Islet precursor cell (in vitro differentiated cells): ENCODE measurements at places on chromosomes 7 and 10.

DNA sequence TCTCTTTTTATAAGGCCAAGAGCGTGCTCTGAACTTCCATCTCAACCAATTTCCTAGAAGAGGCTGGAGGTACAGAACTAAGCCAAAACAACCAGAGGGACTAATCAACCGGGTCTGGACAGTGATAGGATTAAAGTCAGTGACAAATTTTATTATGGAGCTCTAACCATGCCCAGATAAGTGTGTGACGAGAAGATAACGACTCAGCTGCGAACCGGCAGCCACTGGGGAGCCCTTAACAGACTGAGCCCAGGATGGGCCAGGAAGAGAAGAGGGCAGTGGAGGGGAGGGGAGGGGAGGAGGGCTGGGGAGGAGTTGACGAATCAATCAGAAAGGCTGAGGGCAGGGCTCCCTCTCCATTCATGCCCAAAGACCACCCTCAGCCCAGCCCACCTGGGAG, 119.9 kb downstream of the PLXNA4 start:
- DNase-seq, result no peak

GRCh38 chr10:112208292-112208691, 24.7 kb upstream of the GPAM start:
- DNase-seq, result no peak

- DNase-seq, result peak; percentile 72
These were observed 552 bp downstream of the IL15RA start for GRCh38 chr10:5976512-5977470.

DNA sequence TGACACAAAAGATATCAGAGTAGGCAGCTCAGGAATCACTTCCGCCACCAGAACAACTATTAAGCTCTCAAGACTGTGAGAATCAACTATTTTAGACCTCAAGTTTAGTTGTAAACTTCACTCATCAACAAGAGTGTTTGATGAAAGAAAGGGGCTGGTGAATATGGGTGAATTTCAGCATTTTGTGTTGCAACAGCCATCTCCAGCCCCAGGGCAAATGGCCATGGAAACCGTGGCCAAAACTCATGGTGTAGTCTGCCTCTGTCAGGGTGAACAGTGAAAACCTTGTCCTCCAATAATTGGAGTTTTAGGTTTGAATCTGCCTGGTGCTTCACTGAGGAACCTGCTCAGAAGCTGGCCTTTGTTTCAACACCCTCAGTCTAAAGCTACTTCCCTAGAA, 60.0 kb downstream of the POLR1F start:
- peak; percentile 87 for DNase-seq

DNA sequence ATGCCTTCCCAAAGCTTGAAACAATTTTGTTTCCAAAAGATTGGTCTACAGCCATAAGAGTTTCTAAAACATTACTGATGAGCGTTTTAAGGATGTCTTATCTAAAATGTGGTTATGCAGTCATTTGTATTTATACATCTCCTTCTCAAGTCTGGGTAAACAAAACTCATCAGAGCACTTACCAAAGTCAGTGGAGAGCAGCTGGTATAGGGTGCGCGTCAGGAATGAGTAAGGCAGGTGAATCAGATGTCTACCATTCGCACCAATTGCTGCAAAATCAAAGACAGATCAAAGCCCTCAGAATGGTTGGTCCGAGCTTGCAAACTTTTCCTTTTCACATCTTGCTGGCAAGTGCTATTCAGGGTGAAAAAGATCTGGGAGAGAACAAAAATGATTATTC, 65.6 kb upstream of the FAM171A1 start:
- DNase-seq, result no peak

DNA sequence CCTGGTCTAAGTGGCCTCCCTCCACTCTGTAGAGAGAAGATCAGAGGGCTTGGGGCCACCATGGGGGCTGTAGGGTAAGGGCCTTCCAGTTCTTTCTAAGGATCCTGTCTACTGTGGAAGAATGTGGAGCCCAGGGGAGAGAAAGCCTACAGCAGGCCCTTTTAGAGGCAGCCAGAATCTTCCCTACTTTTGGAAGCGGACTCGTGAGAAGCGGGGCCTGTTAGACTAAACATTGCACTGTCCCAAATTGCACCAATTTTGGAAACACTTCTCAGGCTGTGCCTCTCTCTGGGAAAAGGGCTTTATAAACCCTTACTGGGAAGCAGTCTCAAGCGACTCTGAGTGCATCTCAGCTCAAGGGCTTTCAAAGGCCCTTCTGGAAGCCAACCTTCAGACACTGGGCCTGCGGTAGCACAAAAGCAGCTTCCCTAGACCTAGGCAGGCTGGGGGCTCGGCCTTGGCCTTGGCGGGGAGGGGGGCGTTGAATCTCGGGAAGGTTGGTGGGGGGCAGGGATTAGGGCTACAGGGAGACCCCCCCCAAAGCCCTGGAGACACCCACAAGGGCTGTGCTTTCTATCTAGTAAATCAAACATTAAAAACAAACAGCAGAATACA, 298.1 kb downstream of the GFRA1 start:
- peak; percentile 38 for DNase-seq

GRCh38 chr7:152369518-152369917, 66.3 kb downstream of the KMT2C start:
- DNase-seq, result no peak

DNA sequence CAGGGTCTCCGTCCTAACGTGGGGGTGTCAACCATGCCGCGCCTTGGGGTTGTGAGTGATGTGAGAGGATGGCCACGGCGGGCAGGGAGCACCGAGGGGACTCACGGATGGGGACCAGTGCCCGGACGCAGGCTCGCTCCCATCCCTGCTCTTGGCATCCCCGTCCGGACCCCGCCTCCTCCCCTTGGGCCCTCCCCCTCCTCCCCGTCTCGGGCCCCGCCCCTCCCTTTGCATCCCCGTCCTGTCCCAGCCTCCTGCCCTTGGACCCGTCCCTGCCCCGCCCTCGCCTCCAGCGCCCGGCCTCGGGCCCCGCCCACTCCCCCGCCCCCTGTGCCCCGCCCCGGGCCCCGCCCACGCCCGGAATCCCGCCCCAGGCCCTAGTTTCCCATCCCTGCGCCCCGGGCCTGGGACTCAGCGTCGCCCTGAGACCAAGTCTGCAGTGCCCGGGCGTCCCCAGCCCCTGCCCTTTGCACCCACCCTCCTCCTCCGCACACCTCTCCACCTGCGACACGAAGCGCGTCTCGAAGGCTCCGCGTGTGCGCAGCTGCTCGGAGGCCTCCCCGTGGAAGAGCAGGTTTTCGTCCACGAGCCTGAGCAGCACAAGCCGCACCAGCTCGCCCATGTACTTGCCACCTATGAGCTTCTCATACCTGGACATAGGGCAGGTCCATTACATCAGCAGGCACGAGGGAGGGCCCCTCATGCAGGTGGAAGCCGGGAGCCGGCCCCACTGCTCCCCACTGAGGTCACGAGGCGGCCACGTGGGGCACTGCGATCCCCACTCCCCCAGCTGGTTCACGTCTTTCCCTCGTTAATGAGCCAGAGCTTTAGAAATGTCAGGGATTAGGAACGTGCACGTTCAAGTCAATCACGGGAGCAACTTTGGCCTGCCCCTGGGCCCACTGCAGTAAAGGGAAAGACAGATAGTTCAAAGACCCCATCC, 5.1 kb upstream of the MYL7 start:
- DNase-seq, result peak; percentile 86

GRCh38 chr7:89761173-89761572, 393.1 kb upstream of the STEAP1 start:
- DNase-seq, result no peak

DNA sequence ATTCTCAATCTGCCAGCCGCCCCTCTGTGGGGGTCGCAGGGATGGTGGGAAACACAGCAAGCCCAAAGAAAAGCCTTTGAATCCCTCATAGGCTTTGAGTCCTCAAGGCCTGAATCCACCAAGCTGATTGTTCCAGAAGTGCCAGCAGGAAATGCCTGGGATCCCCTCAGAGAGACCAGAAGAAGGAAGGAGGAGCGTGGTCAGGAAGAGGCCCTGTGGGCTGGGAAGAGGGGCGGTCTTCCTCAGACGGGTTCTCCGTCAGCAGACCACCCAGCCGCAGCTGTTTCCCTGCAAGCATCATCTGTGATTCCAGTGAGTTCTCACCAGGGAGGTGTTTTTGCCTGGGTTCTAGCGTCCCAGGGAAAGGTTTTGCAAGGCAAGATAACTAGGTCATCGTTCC, 190.0 kb upstream of the KLF6 start:
- no peak for DNase-seq

DNA sequence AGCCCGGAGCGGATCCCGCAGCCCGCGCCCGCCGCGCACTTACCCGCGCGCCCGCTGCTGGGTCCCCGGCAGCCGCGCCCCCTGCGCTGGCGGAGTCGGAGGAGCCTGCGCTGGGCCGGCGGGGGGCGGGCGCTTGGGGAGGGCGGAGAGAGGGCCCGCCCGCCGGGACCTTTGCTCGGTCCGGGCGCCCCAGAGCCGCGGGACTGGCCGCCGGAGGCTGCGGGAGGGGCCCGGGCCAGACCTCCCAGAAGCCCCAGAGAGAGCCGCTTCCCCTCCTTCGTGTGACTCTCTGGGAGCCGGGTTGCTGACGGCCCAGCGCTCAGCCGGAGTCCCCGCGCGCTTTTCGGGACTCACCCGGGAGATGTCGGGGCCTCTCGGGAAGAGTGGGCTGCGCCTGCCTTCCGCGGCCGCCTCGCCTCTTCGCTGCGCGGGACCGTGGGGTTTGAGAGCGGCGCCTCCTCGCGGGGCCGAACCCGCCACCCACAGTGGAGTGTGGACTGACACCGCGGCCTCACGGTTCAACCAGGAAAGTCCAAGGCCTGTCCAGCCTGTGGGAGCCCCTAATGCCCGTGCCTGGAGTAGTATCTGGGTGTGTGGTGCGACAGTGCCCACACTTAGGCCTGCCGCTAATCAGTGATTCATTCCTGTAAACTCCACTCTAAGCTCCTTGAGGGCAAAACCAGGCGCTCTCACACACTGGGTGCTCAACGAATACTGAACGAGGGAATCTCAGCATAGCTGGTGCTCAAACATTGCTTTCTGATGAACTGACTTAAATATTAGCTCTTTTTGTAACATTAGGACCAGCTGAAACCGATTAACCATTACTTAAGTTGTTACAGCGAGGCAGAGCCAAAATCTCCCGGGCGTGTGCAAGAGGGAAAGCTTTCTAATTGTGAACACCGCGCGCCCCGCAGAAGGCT, at the start of gene GSDME:
Gene GSDME (minus strand): TSS at position 112 of the 923 bp plus-strand sequence. CDS start 7,690 bp downstream, outside the sequence.
- peak; percentile 80 for DNase-seq

- DNase-seq, result no peak
These were observed 157.9 kb upstream of the CSTF2T start for GRCh38 chr10:51857305-51857704.

DNA sequence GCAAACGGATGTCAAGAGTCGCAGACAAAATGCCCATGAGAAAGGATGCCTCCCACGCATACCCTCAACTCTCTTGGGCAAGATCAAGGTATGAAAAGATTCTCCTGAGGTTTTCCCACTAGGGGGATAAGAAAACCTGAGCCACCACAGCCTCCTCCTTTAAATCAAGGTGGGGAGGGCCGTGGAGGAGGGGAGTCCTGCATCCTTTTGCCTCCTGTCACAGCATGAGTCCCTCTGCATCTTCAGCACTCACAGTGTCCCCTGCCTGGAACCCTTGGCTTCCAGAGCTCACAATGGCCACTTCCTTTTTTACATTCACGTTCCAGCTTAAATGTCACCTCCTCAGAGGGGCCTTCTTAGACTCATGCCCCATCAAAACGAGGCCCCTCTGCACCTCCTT, 207.6 kb downstream of the GLI3 start:
- DNase-seq, result no peak

GRCh38 chr7:19181634-19182033, 36.4 kb upstream of the FERD3L start:
- DNase-seq, result no peak

GRCh38 chr10:103466734-103467133, 8.0 kb upstream of the CALHM1 start:
- no peak for DNase-seq

DNA sequence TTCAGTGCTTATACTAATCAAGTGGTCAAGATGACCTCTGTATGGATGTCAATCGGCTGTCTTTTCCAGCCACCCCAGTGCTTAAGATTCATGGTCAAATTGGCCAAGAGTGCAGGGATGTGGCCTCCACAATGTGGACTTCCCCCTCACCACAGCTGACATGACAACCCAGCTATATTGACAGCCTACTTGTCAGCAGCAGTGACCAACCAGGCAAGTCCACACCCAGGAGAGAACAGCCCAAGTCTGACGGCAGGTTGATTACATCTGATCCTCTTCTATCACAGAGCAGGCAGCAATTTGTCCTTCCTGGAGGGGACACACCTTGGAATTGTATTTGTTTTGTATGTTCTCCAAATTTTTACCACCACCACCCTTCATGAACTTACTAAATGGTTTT, 8.2 kb upstream of the ERVW-1 start:
- DNase-seq, result no peak

DNA sequence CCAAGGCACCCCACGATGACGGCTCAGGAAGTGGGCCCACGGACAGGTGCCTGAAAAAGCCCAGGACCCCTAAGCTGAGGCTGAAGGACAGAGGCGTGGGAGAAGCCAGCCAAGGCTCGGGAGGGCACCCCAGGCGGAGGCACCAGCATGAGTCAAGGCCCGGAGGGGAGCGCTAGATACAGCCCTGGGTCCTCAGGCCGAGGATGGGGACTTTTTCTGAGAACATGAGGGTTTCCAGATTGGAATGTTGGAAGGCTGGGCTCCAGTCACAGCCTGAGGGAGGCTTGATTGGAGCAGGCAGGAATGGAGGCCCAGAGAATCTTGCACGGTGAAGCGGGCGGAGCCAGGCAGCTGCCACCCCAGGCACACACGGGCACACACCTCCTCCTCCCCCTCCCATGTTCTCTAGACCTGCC, 19.0 kb upstream of the ELFN1 start:
- no peak for DNase-seq

- DNase-seq, result no peak
These were observed 201.9 kb downstream of the DNAJC1 start for GRCh38 chr10:21801609-21802008.

DNA sequence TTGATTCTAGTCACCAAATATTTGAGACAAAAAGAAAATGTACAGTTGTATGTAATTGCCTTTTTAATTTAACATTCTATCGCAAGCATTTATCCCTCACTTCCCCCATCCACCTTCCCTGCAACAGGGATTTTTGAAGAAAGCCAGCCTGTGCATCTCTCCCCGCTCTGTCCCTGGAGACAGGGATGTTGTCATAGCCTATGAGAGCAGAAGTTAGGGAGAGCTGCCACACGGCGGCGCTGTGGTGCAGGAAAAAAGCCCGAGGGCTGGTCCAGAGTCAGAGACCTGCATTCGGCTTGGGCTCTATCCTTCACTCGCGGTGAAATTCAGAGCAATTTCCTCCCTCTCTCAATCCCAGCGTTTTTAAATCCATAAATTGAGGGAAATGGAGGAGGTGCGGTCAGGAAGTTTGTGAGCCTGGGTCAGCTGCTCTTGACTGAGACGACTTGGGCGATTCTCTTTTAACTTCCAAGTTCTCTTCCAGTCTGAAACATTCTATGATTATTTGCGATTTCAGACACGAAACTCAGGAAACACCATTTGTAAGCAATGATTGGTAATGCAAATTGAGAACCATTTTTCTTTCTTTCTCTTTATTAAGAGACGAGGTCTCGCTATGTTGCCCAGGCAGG, 17.5 kb downstream of the HKDC1 start:
- DNase-seq, result peak; percentile 92

GRCh38 chr10:75428434-75429158, 2.8 kb upstream of the LRMDA start:
- no peak for DNase-seq
